Activated CD4-positive, alpha-beta T cell treated with anti-CD3 and anti-CD28 coated beads for 48 hours (primary cell): ENCODE measurements at places on chromosomes 5 and 9.
A peak's percentile ranks its signal among the peaks of the same experiment; 100 is the strongest.

DNA sequence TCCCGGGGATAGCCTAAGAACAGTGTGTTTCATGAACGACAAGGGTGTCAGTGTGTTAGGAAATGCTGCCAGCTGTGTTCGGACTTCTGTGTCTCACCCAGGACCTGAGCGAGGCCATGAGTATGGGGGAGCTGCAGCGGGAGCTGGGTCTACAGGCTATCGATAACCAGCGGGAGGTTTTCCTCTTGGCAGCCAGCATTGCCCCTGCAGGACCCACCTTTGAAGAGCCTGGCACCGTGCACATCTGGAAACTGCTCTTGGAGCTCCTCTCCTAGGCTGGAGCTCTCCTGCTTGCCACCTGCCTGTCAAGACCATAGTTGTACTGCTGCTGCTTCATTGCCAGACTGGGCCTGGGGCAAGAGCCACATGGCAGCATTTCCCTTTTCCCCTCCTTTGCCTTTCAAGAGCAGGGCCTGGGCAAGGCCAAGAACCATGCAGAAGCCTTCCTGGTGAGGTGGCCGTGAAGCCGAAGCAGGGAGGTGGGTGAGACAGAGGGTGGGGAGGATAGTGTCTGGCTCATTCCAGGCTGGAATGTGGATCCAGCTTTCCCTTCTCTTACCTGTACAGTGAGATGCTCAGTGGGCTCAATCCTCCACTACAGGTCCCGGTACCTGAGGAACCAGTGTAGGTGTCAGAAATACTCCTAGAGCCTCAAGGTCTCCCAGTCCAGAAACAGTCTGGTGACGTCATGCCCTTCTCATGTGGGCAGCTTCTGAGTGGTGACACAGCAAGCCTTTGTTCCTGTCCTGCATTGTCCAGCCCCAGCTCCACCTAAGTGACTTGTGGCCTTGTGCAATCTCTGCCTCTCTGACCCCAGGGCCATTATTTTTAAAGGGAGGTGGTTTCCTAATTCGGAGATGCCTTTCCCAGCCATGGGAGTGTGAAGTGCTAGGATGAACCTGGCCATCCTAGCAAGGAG, 6.6 kb downstream of the ARL10 start:
- DNase-seq: no peak

DNA sequence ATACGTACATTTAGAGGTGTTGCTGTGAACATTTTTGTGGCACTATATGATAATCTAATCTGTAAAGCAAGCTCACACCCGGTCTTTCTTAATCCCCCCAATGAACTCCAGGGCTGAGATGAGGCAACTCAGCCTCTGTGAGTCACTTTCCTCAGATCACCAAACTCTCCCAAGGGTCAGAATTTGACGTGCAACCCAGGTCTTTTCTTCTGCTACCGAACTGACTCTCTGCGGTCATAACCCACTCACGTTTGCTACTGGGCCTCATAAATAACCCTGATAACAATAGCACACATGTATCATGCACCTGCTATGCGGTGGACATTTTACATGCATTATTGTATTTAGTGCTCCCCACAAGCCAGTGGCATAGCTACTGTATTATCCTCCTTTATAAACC, 153.1 kb downstream of the DROSHA start:
- no peak for DNase-seq

DNA sequence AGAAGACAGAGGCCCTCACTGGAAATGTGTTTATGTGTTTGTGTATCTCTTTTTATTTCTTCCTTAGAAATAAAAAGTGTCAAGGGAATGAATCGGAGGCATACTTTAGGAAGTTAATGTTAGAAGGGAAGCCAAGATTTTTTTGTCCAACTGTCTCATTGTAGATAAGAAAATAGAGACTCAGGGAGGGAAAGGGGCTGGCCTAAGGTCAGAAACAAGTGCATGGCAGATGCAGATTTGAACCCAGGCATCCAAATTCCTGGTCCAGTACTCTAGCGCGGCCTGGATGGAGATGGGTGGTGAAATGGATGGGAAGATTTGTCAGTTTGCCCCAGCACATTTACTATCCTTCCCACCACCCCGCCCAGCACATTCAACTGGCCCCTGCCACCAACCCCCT, 19.8 kb upstream of the TNIP1 start:
- DNase-seq: no peak

- DNase-seq: peak; percentile 17
These were observed 789 bp downstream of the SEMA6A start for GRCh38 chr5:116573702-116574366.

DNA sequence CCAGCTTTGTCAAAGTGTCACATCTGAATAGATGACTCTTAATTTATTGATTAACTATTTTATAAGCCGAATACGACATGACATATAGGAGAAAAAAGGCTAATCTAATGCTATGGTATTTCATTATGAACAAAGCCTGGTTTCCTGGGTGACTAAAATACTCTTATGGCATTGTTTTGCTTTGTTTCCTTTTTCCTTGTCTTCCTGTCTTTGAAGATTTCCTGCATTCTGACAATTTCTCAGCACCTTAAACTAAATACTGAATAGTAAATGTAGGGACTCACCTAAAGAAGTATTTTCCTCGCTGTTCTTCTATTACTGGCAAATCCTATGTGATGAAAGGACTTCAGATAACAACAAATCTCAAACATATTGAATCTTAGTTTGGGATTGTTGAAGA, 1284.5 kb downstream of the EFNA5 start:
- DNase-seq: no peak
